Testis (tissue), 5 donors: ENCODE measurements at places on chromosomes 13 and 19. TPM values are rescaled to one million over a fixed set of nuclear protein-coding genes. Genes with fewer than 3 reads are reported as not detected.

Gene ZNF99
- polyA plus RNA-seq: 0.46 TPM

Gene SPTBN4
- polyA plus RNA-seq: 7.2 TPM

Gene ZNF135
- polyA plus RNA-seq: 14.5 TPM

Gene ZNF284
- 0.96 TPM for polyA plus RNA-seq

Gene CCDC61
- 32.5 TPM for polyA plus RNA-seq

Gene ADAMTSL5
- polyA plus RNA-seq: 7.2 TPM

Gene TNFSF13B
- 2.5 TPM for polyA plus RNA-seq

Gene ZNF850
- 4.1 TPM for polyA plus RNA-seq

Gene DHDH
- 3.1 TPM for polyA plus RNA-seq

DNA sequence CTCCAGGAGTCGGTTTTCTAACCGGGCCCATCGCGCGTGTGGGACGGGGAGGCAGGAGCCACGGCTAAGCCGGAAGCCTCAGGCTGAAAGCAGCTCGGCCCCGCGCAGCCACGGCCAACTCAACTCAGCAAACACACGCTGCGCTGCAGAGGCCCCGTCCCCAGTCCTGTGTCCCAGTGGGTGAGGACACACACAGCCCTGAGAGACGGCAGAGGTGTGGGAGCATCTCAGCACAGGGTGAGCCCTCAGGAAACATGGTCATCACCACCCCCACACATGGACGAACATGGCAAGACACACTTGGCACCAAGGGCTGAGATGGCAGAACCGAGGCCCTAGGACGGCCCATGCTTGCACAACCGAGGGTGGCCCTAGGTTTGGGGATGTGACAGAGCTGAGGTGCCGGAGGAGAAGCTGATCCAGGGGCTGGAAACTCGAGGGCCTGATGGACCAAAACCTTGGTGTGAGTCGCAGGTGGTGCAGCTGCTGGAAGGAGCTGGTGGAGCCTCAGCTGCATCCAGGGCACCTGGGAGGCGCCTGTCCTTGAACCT is 29.0 kb upstream of the C13orf46 start:
- no peak for DNase-seq

DNA sequence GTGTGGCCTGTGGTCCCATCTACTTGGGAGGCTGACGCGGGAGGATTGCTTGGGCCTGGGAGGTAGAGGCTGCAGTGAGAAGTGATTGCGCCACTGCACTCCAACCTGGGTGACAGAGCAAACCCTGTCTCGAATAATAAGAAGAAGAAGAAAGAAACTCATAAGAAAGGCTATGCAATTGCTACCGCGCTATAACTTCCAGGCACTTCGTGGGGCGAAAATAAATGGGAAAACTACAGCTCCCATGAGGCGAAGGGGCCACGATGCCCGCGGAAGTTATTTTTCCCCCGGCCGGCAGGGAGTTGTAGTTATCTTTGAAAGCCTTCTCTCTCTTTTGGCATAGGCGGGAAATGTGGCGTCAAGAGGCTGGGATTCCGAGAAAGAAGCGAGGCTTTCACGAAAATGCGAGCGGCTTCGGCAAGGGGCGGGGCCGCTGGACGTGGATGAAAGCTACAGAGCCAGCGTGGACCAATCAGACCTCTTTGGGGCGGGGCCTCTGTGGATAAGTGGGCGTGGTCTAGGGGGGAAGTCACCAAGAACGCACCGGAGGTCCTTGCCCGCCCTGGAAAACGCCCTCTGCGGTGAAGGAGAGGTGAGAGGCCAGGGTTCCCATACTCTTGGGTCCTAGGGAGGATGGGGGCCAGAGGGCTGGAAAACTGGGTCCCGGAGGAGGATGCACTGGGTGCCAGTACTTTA is at the start of gene NUCB1:
TSS of gene NUCB1 (plus strand) at position 532 of the 696 bp plus-strand sequence. CDS start 485 bp downstream, outside the sequence.
- DNase-seq: peak; percentile 99

DNA sequence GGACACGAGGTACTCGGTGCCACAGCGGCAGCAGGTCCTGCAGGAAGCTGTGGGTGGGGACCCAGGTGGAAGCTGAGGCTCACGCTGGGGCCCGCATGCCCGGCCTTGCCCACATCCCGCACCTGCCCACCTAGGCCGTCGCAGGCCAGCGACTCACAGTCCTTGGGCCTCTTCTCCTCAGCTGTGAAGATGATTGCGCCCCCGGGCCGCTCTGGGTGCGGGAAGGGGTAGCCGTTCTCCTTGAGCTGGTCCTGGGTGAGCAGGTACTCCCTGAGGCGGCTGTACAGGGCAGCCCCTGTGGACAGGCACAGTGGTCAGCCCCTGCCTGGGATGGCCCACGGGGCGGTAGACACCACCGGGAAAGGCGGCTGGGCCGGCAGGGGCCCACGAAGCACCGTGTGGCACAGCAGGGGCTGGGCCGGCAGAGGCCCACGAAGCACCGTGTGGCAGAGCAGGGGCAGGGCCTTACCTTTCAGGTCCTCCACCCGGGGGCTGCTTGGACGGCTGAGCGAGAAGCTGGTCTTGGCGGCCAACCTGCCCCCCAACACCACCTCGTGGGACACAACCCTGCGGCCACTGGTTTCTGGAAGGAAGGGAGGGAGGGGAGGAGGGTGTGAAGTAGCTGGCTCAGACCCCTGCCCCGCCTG is 6.6 kb upstream of the ATP8B3 start:
- no peak for DNase-seq

DNA sequence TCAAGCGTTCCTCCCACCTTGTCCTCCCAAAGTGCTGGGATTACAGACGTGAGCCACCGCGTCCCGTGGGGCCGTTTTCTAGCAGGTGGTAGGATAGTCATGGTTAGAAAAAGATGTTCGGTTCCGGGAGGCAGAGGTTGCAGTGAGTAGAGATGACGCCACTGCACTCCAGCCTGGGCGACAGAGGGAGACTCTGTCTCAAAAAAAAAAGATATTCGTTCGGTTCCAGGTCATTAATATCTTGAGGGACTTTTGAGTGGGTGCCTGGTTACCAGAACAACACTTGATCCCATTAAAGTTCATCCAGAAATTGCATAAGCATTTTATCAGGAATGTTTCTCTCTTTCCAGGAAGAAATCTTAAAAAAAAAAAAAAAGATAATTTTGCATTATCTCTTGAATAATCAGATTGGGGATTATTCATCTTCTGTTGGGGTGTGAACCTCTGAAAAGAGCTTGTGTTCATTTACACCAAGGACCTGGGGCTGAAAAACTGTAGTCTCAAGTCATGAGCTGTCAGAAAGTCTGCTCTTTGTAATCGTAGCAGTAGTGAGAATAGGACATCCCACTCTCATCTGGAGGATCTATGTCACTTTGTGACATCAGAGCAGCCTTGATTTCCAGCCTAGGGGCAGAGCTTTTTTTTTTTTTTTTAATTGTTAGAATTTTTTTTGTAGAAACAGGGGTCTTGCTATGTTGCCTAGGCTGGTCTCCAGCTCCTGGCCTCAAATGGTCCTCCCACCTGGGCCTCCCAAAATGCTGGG is 1.0 kb upstream of the ETHE1 start:
- DNase-seq: no peak

GRCh38 chr13:113928685-113929627 is 44.9 kb downstream of the C13orf46 start:
- DNase-seq: peak; percentile 83

DNA sequence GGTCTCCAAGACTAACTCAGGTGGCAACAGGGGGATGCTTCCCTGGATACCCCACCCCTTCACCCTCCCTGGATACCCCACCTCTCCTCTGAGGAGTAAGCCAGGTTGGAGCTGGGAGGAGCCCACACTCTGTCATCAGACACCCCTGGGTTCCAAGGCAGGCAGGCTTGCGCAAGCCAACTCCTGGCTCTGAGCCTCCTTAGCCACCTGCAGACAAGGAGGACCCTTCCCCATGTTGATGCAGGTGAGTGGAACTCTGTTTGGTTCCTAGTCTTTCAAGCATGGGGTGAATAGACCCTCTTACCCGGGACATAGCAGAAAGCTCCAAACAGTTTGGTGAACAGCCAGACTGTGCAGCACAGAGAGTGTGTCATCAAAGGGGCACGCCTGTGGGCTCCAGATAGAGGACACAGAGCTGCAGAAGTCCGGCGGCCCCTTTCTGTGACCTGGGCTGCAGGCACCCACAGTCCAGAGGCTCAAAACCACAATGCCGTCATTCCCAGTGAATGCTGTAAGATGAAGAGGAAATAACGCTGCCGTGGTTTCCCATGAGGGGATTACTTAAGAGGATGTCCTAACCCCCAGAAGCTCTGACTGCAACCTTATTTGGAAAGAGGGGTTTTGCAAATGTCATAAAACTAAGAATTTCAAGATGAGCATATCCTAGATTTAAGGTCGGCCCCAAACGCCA is 12.1 kb upstream of the HAS1 start:
- peak; percentile 56 for DNase-seq

- DNase-seq: no peak
Observed at GRCh38 chr13:75904012-75904411, 267.9 kb downstream of the LMO7 start.

DNA sequence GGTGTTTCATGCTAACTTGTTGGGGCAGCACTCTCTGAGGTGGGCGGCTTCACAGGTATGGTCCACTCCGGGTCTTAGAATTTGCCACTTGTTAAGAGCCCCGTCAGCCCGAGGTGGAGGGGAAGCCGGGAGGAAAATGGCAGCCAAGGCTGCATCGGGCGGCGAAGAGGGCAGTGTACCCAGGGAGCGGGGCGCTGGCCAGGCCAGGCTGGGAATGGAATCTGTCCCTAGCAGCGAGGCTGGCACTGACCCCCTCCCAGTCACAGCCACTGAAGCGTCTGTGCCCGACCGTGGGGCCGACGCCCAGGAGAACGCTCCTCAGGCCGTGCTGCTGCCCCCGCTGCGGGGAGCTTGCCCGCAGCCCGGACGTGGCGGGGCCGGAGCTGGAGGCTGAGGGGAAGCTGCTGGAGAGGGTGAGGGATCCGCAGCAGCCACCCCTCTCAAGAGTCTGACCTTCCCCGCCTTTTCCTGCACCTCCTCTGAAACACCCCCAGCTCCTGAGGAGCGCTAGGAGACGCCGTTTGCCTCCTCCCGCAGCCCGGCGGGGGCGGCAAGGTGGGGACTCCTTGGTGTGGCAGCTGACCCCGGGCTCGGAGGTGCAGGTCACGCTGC is 313.8 kb upstream of the SPRY2 start:
- peak; percentile 61 for DNase-seq

GRCh38 chr13:50410921-50411746 is 395.9 kb downstream of the KCNRG start:
- no peak for DNase-seq

DNA sequence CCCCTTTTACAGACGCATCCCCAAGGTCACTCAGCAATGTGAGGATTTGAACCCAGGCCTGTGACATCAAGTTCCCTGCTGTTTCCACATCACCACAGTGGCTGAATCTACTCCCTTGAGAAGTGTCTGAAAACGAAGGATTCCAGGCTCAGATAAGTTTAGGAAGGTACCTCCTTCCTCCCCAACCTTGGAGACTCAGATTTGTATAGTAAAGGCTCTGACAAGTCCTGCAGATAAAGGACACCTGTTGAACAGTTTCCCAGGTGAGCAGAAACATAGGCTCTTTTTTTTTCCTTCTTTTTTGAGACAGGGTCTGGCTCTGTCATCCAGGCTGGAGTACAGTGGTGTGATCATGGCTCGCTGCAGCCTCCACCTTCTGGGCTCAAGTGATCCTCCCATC is 56.4 kb upstream of the PTPRS start:
- DNase-seq: no peak

GRCh38 chr13:112345826-112346172 is 30.4 kb upstream of the SPACA7 start:
- no peak for DNase-seq

DNA sequence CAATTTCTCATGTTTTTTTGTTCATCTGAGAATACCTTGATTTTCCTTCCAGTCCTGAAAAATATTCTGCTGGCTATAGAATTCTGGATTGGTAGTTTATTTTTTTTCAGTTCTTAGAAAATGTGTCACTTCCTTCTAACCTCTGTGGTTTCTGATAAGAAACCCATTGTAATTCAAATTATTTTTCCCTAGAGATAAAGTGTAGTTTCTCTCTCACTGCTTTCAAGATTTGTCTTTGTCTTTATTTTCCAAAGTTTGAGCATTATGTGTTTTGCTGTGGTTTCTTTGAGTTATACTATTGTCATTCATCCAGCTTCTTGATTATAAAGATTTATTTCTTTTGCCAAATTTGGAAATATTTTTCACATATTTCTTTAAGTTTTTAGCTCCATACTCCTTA is 324.0 kb upstream of the SPRY2 start:
- no peak for DNase-seq

DNA sequence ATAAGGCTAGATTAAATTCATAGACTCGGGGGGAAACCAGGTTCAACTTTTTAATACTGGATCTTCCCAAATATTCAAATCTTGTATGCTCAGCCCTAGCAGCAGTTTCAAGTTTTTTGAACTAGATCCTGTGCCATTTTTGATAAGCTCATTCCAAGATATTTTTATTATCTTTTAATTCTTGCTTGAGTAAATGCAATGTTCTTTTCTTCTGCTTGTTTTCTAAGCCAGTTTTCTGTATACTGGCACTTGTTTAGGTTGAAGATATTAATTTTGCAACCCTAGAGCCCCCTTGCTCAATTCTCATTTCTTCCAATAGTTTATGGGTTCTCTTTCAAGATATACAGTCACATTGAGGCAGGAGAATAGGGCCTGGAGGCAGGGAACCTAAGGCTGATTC is 13.1 kb upstream of the PNMA8C start:
- no peak for DNase-seq

GRCh38 chr13:71374471-71375049 is 492.4 kb downstream of the DACH1 start:
- DNase-seq: no peak

- DNase-seq: no peak
Observed at GRCh38 chr13:83876546-83876945, 5.7 kb downstream of the SLITRK1 start.

- no peak for DNase-seq
Observed at GRCh38 chr13:39498471-39499114, 104.4 kb downstream of the LHFPL6 start.

DNA sequence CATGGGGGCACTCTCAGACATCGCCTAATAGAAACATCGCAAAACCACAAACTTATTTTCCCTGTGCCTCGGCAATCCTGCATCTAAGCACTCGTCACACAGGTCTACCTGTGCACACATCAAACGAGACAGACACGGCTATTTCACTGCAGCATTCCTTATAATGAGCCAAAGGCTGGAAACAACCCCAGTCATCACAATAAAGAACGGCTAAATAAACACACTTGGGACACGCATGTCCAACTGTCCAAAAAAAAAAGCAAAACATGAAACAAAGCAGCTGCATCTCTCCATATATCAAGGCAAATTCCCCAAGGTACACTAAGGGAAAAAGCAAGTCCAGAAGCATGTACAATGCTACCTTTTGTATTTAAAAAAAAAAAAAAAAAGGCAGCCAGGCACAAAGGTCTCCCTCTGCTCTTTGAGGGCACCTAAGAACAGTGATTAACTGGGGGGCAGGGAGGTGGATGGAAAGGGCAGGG is 27.2 kb upstream of the CCNP start:
- DNase-seq: no peak

DNA sequence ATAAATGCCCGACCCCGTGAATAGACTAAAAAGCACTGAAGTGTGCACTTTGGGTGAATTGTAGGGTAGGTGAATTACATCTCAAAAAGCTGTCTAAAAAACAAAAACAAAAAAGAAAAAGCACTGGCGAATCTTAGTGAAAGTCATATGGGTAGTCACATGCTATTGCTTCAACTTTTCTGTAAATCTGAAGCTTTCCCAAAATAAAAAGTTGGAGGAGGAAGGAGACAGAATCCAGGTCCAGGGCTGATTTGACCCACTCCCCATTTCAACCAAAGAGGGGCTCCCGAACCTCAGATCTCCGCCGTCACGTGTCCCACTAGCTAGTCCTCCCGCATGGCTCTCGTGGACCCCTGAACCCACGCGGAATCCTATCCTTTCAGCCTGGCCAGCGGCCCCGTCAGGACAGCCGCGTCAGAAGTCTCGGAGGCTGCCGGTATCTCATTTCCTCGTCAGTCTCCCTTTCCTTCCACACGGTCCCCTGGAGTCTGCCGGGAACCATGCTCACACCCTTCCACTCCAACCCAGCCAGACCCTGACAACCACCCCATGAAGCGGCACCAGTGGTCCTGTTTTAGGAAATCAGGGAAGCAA is 6.1 kb downstream of the PPP1R12C start:
- DNase-seq: no peak
